Esophagus muscularis mucosa (tissue), 4 donors: ENCODE measurements at places on chromosomes 6 and 20. TPM values are rescaled to one million over a fixed set of nuclear protein-coding genes. Genes with fewer than 3 reads are reported as not detected.

ARHGAP18 gene
- 7.9 TPM for total RNA-seq

ZC2HC1B gene
- not detected for total RNA-seq

COL12A1 gene
- 439 TPM for total RNA-seq

CCDC170 gene
- total RNA-seq, result 0.57 TPM

TAB2 gene
- total RNA-seq, result 80.2 TPM

GRCh38 chr6:17389274-17389847 lies 4.0 kb upstream of the CAP2 start:
- peaks cover 25% of the 10 kb centered on the region for H3K4me1 ChIP-seq
- no peak overlapping the region for H3K4me3 ChIP-seq
- no peaks in the 10 kb centered on the region for H3K27me3 ChIP-seq
- no peak overlapping the region for H3K27ac ChIP-seq
- H3K36me3 ChIP-seq, result no peaks in the 10 kb centered on the region

HEY2 gene
- total RNA-seq, result 3.1 TPM
